Left ventricle myocardium superior (tissue), 1 donor: ENCODE measurements at places on chromosomes 6 and 20.

- no peak for DNase-seq
Measured at GRCh38 chr20:19867074-19867473, 109.0 kb downstream of the RIN2 start.

DNA sequence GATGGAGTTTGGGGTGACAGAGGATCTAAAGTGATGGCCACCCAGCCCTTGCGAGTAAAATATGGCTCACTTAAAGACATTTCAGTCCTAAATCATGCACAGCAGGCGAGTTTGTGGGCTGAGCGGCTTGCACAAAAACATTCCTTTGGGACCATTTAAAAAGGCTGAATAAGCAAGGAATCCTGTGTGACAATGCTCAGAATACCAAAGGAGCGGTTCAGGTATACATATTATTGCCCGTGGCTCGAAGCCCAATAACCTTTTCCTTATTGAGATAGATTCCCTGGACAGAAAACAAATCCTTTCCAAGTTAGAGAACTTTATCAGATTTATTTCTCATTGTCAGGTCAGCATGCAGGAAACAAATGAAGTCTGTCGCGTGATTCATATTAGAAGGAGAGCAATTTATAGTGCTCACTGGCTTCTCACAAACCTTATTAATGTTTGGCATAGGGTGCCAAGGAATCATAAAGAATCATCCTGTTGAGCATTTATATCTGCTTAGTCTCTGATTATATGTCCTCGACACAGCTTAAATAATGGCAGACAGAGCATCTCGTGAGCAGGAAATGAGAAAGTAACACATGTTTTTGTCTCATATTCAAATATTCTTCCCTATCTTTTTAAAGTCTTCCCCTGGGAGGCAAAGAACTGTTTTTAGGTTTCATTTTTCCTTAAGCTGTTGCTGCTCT, 121.3 kb downstream of the TRMT11 start:
- no peak for DNase-seq

DNA sequence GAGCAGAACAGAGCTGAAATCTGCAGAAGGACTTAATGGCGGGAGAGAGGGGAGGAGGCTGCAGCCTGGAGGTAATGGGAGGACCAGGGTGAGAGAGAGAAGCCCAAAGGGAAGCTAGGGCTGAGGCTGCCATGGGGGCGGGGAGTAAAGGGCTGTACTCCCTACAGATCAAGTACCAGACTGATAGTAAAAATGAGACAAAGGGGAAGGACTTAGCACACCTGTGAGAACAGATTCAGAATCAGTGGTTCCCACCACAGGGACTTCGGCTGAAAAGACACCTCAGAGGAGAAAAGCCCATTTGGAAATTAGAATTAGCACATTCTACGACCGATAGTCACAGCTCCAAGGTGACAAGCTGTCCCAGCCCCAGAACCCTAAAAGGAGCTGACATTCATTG, 6.4 kb upstream of the TBXT start:
- DNase-seq: no peak

DNA sequence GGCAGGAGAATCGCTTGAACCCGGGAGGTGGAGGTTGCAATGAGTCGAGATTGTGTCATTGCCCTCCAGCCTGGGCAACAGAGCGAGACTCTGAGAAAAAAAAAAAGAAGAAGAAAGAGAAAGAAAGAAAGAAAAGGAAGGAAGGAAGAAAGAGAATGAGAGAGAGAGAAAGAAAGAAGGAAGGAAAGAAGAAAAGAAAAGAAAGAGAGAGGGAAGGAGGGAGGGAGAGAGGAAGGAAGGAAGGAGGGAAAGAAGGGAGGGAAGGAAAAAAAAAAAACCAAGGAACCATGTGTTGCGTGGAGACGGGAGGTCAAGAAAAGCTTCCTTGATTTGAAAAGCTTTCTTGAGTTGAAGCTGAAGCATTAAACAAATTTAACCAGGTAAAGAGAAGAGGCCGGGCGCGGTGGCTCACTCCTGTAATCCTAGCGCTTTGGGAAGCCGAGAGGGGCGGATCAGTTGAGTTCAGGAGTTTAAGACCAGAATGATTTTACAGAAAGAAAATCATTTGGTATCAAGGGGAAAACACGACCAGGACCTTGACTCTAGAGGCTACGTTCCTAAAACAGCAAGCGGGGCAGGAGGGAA, 90.5 kb upstream of the PRSS16 start:
- DNase-seq: no peak

DNA sequence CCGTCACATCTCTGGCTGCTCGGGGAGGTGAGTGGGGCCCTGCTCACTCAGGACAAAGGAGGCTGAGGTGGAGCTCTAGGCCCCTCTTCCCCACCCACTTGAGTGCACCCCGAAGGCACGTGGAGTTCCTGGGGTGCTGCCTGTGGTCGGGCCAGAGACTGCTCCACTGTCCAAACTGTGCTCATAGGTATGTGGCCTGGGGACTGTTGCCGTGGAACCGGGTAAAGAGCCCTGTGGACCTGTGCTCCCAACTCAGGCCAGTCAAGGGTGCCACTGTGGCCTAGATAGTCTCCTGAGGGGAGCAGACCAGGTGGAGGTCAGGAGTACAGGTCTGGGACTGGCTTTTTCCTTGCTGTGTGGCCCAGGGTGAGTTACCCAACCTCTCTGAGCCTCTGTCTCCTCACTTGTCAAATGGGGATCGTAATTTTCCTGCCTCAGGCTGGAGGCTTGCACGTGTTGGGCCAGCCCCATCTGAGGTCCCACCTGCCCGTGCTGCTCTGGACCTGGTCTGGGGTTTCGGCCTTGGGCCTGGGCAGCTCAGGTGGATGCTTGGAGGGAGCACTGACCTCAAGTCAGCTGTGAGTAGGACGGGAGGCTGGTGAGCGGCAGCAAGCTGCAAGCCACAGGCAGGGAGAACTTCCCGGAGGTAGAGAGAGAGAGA, 12.4 kb upstream of the NPBWR2 start:
- DNase-seq: peak; percentile 24
